Tibial nerve (tissue), 4 donors: ENCODE measurements at places on chromosomes 4 and X. TPM values are rescaled to one million over a fixed set of nuclear protein-coding genes. Genes with fewer than 3 reads are reported as not detected.

SOX3 gene
- not detected for total RNA-seq

NDST4 gene
- total RNA-seq, result 2.2 TPM

DNA sequence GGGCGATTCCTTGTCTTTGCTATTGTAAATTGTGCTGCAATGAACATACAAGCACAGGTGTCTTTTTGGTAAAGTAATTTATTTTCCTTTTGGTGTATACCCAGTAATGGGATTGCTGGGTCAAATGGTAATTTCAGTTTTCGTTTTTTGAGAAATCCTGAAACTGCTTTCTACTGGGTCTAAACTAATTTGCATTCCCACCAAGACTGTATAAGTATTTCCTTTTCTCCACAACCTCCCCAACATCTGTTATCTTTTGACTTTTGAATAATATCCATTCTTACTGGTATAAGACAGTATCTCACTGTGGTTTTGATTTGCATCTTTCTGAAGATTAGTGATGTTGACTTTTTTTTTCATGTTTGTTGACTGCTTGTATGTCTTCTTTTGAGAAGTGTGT, 2506.0 kb downstream of the PCDH7 start:
- DNase-seq, result no peak

DNA sequence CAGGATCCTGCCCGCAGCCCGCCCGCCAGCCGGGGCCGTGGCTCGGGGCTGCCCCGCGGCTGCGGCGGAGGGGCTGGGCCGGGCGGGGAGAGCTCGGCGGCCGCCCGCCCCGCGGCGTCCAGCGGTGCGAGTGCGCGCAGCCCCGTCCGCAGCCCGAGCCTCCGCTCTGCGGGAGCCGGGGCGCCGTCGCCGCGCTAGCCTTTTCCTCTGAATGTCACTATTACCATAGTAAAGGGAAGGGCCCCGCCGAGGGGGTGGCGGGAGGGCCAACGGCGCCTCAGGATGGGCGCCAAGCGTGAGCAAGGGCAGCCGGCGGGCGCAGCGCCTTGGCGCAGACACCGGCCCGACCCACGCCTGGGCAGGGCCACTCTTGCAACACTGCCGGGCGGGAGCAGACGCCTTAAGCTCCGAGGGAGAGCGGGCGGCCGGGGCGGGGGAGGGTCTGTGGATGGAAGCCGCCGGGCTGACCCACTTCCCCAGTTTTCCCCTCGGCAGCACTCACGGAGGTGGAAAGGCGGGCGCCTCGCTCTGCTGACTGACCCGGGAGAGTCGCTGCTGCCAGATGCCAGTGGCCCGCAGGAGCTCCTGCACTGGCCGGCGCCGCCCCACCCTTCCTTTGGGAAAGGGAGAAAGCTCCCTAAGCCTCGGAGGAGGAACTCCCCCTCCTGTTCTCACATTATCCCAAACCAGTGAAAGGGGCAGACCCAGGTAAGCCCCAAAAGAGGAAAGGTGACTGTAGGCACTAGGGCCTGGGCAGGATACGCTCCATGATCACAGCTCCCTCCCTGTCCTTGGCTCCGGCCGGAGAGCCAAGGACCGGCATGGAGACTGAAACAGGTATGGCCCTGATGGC, 329.4 kb downstream of the HNRNPD start:
- peak; percentile 14 for DNase-seq

DNA sequence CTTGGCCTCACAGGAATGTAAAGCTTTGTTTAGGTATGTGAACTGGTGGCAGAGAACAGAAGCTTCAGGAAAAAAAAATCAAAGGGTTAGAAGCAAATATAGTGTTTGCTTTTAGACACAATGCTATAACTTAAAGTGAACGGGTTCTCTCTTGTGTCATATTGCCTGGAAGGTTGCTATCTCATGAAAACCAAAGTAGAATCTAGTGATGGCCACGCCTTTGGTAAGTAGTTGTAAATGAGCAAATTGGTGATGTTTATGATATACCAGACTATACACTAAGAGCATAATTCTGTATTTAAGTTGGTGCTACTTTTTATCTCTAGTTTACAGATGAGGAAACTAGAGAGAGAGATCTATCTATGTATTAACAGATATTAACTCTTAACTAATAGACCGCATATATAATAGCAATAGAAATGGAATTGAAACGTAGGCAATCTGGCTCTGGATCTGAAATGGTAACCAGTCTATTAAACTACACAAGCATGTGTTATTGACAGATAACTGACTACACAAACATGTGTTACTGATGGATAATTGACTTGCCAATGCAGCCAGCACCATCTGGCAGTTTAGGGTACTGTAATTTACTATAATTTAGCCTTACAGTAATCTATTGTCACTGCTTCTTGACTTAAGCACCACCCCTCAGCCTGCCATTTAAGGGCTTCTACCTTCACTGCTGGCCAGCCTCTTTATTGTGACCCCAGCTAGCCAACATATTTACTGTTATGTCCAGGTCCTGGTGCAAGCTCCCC, 40.8 kb downstream of the HCCS start:
- DNase-seq, result no peak

- no peak for DNase-seq
Measured at GRCh38 chr4:62709618-62710252, 1509.6 kb downstream of the ADGRL3 start.
